ENCODE measurements at places on chromosomes 2 and 18.

- no peak for DNase-seq
Observed at GRCh38 chr18:32714571-32715148, 58.2 kb downstream of the KLHL14 start.

DNA sequence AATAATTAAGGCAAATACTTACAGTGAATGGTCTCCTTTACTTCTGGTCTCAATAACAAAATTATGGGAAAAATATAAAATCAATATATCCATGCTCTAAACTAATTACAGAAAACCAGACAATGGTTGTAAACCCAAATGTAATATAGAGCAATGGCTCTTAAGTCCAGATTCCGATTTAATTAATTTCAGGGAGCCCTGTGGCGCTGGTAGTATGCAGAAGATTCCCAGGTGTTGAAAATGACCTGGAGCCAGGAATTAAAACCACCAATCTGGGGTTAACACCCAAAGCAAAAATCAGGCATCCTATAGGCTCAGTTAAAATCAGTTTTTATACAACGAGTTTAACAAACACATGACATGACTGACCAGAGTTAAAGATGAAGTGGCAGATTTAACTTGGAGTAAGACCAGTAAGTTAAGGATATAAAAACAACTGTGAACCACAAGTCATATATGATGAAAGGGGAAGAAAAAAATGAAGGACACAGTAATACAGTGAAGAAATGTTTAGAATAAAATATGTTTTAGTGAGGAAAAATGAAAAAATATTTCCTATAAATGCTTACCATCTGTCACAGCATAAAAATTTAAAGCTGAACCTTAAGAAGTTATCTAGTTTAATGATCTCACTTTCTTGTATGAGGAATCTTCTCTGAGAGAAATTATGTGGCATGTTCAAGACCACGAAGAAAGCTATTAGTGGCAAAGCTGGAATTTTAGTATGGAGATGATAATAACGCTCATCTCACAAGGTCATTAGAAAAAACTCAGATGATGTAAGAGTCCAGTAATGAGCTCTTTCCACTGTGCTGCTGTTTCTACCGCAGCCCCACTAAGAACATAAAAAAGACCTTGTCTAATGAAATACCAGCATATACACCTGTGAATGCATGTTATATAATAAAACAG is 45.8 kb upstream of the FLACC1 start:
- DNase-seq, result no peak

GRCh38 chr2:102487761-102488462 is 14.9 kb downstream of the SLC9A4 start:
- DNase-seq, result no peak

- no peak for DNase-seq
Observed at GRCh38 chr2:17813010-17813741, 3.1 kb upstream of the MSGN1 start.

GRCh38 chr2:177585234-177585863 is 192.8 kb downstream of the AGPS start:
- no peak for DNase-seq

- no peak for DNase-seq
Observed at GRCh38 chr2:223415071-223415470, 187.1 kb downstream of the SCG2 start.

DNA sequence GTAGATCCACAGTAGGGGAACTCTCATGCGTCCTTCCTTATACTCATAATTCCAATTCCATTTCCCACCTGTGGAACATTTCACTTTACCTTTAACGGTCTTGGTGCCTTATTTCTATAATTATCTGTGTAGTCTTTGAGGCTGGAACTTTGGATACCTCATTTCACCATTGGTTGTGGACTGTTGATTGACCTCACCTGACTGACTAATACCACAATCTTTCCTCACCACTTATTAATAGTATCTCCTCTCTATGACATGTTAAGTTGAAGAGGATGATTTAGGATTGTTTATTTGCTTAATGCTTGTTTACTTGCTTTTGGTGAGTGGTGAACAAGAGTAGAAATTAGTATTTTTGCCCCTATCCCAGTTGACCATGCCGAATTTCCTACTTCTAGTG is 50.0 kb downstream of the R3HDM1 start:
- no peak for DNase-seq

DNA sequence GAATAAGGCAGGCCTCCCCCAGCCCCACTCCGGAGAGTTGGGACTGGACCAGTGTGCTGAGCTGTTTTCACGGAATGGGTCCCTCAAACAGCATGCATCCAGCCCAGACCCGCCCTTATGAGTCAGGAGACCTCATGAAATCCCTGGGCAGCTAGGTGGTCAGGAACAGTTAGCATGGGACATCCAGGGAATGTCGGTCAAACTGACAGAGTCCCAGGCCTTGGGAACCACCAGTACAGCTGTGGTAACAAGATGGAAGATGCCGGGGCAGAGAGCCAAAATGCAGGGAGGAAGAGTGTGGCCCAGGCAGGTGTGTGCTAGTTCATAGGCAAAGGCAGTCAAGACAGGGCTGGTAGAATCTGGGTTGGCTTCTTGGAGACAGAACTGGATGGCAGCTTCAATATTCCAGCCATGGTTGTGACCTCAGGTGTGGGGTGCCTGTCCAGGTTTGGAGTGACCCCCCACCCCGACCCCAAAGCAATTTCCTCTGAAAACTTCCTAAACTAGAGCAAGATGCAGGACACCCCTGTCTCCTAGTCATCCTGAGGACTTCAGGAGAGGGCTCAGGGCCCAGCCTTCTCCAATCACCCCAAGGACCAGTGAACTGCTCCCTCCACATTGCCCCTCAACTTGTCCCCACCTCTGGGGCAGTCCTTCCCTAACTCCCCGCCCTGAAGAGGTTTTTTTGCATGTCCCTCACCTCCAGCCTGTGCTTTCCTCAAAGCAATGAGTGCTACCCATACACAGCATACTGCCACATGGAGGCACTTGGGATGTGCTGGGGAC is 46.5 kb downstream of the KCNIP3 start:
- DNase-seq, result no peak

GRCh38 chr2:73979686-73980085 is 5.0 kb upstream of the TET3 start:
- no peak for DNase-seq

DNA sequence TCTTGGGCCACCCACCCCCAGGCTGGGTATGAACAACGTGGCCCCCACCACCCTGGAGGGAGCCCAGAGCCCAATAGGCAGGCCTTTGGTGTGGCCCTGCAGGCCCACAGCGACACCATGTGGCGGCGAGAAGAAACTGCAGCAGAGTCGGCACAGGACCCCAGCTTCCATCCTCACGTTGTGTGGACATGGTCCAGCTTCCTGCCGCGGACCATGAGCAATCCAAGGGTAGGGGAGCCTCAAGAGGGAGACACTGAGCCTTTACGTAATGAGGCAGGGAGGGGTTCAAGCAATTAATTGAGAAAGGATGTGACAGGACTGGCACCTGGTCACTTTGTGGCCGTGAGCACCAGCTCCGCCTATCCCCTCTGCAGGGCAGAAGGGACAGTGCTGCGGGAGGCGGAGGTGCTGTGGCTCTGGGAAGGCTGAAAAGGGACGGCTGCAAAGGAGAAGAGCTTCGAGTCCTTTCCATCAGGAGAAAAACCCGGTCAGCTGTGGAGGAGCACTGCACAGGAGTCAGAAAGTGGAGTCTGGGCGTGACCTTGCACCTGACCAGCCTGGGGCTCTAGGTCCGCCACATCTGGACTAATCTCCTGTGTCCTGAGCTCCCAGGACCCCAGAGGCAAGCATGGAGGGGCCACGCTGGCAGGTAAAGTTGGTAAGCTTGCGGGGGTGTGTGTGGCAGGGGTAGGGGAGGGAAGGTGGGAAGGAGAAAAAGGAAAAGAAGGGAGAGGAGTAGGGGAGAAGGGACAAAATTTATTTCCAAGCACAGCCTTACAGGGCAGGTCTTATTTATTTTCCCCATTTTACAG is 44.9 kb downstream of the TMEM37 start:
- DNase-seq, result peak; percentile 11

GRCh38 chr2:189679226-189679625 is 4.8 kb downstream of the ANKAR start:
- DNase-seq, result no peak

- peak; percentile 9 for DNase-seq
Observed at GRCh38 chr2:136015699-136016098, 30.3 kb upstream of the DARS1 start.

GRCh38 chr18:11494107-11494506 is 115.3 kb upstream of the SLC35G4 start:
- no peak for DNase-seq

DNA sequence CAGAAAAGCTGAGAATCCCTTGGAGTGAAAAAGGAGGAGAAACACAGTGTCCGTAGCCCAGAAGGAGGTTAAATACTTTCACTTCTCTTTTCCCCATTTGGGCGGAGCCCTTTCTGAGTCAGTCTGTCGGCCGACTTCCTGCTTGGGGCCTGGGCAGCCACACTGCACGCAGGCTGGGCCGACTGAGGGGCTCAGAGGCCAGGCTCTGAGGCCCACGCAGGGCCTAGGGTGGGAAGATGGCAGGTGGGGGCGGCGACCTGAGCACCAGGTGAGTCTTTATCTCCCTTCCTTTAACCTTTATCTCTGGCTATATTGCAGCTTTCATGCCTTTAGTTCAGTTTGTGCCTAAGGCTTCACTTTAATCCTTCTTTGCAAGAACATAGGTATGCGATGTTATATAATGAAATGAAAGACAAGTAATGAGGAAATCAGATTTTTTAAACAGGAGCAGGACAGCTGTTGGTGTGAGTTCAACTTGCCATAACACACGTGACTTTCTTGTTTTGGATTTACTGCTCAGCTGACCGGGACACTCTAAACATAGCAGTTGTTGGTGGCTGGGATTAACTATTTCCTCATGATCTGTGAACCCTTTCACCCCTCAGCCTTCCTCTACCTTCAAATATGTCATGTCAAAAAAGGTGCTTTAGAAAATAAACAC is at the start of gene SP100:
SP100 (plus strand) TSS at position 141 of the 661 bp plus-strand sequence; CDS start at position 237, 96 bp downstream.
- DNase-seq, result peak; percentile 78

DNA sequence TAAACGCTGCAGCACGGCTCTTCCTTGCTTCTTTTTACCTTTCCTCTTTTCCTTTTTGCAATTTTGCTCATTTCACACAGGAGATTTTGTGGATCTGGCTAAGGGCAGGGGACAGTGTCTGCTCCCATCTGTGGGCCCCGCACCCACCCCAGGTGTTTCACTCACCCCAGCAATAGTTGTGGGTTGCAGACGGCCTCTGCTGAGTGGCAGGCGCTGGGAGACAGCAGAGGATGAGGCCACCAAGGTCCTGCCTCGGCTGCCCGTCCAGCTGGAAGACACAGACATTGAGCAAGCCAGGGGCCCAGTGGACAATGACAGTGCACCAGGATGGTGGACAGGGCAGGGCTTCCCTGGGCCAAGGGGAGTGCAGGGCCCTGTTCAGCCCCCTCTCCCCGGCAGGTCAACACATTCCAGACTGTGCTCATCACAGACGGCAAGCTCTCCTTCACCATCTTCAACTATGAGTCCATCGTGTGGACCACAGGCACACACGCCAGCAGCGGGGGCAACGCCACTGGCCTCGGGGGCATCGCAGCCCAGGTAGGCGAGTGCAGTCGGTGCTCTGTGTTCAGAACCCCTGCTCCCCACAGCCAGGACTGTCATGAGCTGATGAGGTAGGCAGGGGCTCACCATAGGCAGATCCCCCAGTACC is 35.0 kb downstream of the SNED1 start:
- DNase-seq, result no peak

DNA sequence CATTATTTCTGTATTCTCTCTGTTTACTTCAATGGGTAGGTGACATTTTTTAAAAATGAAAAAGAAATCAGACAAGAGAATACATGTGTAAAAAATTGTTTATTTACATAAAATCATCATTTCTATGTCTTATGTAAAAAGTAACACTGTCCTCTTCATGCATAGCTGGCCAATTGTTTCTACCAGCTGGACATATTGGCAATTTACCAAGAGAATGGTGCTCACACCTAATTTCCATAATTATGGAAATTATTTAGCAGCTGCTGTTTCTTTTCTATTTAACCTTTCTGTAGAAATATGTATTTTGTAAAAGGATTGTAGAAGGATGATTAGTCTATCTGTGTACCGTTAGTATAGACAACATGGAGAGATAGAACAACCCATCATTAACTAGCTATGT is 791.9 kb downstream of the TRIB2 start:
- no peak for DNase-seq

DNA sequence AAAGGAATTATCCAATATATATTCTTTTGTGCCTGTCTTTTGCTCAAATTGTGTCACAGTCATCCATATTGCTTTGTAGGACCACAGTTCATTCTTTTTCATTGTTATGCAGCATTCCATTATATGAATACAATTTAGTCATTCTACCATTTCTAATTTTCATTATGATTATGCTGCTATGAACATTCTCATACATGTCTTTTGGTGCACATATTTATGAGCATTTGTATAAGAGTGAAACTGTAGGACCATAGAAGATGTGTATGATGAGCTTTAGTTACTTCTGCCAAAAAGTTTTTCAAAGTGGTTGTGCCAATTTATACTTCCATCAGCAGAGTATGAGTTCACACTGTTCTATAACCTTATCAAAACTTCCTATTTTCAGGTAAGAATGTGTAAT is 7.7 kb downstream of the IER3IP1 start:
- no peak for DNase-seq

DNA sequence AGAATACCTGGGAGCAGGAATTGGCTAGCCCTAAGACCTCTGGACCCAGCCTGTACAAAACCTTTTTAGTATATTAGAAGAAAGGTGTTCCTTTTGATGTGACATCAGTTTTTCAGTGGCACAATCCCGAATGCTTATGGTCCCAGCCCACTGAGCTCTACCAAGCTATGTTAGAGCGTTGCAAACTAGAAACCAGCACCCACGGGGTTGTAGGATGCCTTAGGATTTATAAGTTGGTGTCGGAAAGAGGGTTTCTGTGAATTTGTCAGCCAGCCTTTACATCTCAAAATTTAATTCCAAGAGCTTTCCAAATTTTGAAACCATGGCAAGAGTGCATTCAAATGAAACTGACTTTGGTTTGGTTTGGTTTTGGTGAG is 499 bp upstream of the LMAN1 start:
- no peak for DNase-seq
